Activated T-helper 1 cell treated with Interleukin-2 at 50 U/mL for 16 hours (primary cell): ENCODE measurements at places on chromosomes 2 and 18.

DNA sequence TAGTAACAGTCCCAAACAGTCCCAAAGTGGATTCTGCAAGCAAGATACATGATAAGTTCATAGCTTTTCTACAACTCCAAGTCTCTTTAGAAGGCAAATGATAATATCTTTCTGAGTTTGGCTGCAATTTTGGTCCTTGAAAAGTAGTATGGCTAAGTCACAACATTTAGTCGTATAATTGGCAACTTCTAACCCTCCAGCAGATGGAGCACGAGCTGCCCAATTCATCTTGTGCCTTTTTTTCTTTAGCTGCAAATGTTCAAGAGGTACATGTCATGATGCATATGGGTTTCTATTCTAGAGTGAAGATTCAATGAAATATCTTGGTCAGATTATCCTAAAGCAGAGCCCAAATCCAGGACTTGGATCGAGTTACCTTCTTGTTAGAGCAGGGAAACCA lies 127.0 kb upstream of the KLHL14 start:
- DNase-seq, result no peak

DNA sequence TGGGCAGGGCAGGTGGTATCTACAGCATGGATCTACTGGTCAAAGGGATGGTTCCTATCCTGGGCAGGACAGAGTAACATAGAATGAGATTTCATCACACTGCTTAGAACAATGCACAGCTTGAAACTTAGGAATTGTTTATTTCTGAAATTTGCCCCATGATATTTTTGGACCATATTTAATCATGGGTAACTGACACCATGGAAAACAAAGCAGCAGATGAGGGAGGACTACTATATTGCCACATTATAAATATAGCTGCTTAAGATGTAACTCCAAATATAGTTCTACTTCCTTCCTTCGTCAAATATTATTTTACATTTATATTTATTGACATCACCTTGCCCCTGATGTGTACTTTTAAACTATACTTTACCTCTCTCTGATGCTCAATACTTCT lies 254.7 kb downstream of the PTPRM start:
- DNase-seq, result no peak

DNA sequence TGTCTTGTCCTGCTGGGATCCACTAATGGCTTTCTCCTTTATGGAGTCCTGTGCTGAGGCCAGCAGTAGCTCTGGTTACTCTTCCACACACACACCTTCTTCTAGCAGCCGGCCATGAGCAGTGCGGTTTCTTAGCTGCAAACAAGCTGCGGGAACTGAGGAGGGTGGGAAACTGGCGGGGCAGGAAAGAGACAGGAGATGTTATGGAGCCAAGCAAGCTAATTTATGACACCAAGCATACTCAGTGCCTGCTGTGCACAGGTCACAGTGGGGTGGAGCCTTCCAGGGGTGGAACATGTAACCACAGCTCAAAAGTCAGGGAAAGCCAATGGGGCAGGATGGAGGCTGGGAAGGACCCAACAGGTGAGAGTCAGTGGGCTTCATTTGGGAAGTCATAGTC lies 180.8 kb downstream of the FAM210A start:
- no peak for DNase-seq

DNA sequence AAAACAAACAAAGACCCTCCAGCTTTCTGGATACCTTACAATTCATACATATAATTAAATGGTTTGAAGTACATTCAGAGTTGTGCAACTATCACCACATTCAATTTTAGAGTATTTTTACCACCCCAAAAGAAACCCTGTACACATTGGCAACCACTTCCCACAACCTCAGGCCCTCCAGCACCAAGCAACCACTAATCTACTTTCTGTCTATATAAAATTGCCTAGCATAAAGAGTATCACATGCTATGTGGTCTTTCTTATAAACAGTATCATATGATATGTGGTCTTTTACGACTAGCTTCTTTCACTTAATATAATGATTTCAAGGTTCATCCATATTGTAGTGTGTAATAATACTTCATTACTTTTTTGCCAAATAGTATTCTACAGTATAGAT lies 7.3 kb downstream of the IER3IP1 start:
- no peak for DNase-seq

DNA sequence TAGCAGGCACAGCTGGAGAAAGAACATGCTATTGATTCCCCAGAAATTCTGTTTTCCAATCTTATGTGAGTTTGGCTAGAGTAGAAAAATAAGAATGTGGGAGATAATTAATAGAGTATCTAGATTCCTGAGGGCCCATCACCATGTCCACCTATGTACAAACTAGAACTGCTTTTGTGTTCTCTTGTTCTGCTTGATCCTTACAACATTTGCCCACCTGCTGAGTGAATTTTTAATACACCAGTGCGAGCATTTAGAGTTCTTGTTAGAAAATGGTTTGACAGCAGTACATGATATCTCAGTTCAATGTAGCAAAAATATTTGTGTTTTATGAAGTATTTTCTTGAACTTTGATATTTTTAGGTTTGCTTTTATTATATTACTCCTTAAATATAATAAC lies 52.3 kb upstream of the SPAG16 start:
- no peak for DNase-seq

- DNase-seq, result no peak
Measured at GRCh38 chr2:207107131-207107530, 58.6 kb downstream of the KLF7 start.

GRCh38 chr18:23897733-23898132 lies 116.8 kb upstream of the TTC39C start:
- DNase-seq, result no peak

DNA sequence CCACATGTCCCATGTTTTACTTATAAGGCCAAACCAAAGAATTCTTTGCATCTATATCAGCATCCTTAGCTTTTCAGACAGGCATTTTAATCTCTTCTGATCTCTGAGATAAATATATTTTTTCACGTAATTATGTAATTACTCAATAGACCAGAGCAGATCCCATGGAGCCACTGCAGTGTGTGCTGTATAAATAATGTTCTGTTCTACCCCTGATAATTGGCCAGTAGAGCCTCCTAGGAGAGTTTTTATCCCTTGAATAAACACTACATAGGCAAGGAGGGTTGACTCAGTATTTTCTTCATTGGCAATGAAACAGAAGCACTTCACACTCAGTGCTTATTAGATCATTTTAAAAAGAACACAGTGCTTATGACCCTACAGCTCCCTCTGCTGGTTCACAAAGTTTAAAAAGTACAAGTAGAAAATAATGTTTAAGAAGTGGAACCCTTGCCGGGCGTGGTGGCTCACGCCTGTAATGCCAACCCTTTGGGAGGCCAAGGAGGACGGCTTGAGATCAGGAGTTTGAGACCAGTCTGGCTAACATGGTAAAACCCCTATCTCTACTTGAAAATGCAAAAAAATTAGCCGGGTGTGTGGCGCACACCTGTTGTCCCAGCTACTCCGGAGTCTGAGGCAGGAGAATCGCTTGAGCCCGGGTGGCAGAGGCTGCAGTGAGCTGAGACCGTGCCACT lies 91.9 kb downstream of the PPP1R1C start:
- DNase-seq, result no peak

GRCh38 chr18:66757946-66758345 lies 154.1 kb upstream of the CDH19 start:
- DNase-seq, result no peak

DNA sequence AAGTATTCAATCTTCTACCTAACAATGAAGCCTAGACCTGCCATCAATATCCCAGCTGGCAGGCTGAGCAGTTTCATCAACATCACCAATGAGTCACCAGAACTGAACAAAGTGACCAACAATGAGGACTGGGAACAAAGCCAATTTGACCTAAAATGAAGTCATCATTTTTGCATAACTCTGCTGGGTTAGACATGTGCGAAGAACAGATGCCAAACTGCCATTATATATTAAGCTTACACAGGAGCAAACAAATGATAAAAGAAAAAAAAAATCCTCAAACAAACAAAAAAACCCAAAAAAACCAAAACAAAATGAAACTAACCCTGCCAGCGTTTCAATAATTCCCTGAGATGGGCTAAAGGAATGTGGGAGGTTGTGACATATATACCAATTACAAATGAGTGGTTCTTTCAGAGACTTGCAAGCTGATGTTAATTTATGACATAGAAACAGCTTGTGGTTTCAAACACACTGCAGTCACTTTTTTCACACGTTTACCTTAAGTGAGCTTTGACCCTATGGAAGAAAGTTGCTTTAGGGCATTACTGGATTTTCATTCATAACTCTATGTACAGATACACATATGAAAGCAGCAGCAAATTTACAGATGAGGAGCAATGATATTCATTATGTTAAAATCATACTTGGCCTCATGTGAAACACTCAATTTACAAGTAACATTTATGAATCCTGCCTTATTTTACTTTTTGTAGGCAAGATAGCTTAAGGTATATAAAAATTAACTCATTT lies 56.9 kb upstream of the CCDC141 start:
- no peak for DNase-seq

DNA sequence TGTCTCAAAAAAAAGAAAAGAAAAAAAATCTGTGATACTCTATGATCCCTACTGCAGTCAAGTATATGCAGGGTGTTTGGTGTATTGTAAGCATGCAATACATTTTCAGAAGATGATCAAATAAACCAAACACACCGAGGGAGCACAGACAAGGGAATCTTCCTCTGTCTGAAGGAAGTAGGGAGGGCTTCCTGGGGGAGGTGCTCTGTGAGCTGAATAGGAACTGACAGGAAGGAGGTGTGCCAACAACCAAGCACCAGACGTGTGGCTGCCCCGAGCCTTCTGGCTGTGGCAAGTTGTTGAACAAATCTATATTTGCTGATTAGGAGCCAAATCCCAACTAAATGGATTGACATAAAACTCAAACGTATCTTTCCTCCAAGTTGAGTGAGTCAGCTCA lies 14.6 kb downstream of the THNSL2 start:
- no peak for DNase-seq

- DNase-seq, result no peak
Measured at GRCh38 chr2:240604291-240604938, 17.9 kb downstream of the CAPN10 start.

DNA sequence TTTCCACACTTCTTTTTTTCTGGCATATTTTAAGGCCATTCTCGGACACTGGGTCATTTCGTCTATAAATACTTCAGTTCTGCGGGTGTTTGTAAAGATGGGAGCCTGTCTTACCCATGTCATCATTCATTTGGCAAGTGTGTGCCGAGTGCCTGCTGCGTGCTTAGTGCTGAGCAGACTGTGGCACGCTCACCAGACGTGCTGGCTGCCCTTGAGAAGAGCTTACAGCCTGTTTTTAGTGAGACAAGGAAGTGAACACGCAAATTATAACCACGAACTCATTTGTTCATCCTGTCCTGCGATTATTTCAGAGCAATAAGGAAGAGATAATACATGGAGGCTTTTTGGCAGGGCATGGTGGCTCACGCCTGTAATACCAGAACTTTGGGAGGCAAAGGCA lies 10.4 kb upstream of the STON1 start:
- no peak for DNase-seq

DNA sequence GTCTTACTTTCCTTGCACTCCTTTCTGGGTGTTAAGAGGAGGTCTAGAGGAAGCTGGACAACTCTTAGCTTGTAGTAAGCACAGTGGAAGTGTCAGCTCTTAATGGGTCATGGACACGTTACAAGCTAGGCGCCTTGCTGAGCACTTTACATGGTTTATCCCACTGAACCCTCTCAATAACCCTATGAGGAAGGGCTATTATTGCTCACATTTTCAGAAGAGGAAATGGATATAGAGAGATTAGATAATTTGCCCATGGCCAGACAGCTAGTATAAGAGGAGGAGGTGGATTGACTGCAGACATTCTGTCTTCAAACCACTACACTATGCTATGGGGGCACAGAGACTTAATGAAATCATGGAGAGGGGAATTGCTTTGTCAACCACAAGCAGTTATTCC lies 8.3 kb upstream of the IL1RN start:
- DNase-seq, result no peak

DNA sequence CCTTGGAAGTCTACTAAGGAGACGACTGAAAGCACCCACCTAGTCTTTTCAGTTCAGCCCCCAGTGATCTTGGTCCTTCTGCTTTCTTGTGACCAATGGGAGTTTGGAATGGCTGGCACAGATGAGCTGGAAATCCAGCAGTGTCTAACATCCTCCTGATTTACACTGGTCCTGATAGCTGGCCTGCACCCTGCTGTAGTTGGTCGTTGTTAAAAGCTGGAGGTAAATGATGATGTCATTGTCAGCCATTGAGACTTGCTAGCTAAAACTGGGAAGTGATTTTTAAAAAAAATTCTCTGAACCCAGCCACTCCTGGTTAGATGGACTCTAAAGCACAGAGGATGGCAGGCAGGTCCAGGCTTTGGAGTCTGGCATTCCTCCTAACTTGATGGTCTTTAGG lies 19.3 kb downstream of the CCT7 start:
- DNase-seq, result no peak

GRCh38 chr2:70785137-70785911 lies 5.1 kb downstream of the FIGLA start:
- no peak for DNase-seq

DNA sequence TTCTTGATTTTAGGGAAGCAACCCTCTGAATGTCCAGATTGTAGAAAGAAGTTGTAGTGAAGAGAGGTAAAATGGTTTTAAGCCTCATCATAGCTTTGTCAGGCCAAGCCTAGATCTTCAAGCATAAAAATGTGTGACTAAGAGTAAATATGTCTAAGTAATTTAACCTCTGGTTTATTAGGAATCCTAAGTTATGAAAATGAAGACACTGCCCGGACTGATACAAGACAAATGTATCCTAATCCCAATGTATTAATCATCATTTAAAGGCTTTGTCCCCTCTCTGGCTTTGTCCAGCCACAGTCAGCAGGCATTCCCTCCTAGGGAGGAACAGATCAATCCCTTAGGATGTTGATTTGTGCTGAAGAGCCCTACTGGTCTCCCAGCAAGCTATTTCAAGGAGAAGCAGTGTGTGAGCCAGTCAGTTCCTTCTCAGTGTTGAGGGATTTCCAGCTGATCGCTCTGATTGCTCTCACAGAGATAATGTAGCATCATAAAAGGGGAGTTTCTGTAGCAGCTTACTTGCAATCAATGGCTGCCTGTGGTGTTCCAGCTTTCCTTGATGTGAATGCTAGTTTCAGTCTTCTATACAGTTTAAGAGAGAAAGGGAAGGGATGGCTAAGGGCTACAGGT lies 796.1 kb downstream of the EPHA4 start:
- no peak for DNase-seq

- DNase-seq, result no peak
Measured at GRCh38 chr2:237194081-237194480, 108.4 kb downstream of the COPS8 start.

- no peak for DNase-seq
Measured at GRCh38 chr2:10912796-10913455, 1.2 kb downstream of the KCNF1 start.

GRCh38 chr2:217685255-217685605 lies 317.6 kb downstream of the TNS1 start:
- no peak for DNase-seq
